ENCODE measurements at places on chromosomes 1 and 21. TPM values are rescaled to one million over a fixed set of nuclear protein-coding genes. Genes with fewer than 3 reads are reported as not detected.

- DNase-seq: no peak
Observed at GRCh38 chr21:42779431-42779861, 99.9 kb downstream of the WDR4 start.

- peak; percentile 92 for DNase-seq
Observed at GRCh38 chr1:244322791-244323521, 128.8 kb downstream of the ADSS2 start.

GRCh38 chr1:53600561-53600960 is 138.4 kb downstream of the GLIS1 start:
- no peak for DNase-seq

GRCh38 chr1:52554756-52555155 is 1.9 kb upstream of the TUT4 start:
- DNase-seq: no peak

- no peak for DNase-seq
Observed at GRCh38 chr1:31822766-31823165, 6.9 kb upstream of the SPOCD1 start.

GRCh38 chr1:42977653-42978052 is 19.0 kb upstream of the SLC2A1 start:
- DNase-seq: no peak

DNA sequence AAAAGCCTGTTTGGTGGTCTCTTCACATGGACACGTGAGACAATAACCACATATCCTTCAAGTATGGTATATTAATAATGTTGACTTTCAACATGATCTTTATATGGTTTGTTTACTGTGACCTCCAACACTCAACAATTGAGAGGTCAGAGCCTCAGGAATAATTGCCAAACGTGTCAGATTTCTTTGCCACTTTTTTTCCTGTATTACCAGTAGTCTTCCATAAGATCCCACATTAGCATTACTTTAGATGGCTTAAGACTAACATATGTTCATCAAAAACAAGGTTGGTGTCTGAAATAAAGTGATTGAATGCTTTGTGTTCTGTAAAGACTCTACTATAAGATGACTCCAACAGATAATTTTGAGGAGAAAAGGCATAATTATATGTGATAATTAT is 118.7 kb upstream of the F3 start:
- no peak for DNase-seq

GRCh38 chr21:29024474-29025327 is at the start of gene USP16:
TSS of gene USP16 (plus strand) at chr21:29024668. CDS start at chr21:29027914, 3,246 bp downstream.
- peak; percentile 100 for DNase-seq

- DNase-seq: no peak
Observed at GRCh38 chr1:159163614-159164228, 7.7 kb upstream of the CADM3 start.

GRCh38 chr1:4301007-4301406 is 353.4 kb upstream of the AJAP1 start:
- no peak for DNase-seq

DNA sequence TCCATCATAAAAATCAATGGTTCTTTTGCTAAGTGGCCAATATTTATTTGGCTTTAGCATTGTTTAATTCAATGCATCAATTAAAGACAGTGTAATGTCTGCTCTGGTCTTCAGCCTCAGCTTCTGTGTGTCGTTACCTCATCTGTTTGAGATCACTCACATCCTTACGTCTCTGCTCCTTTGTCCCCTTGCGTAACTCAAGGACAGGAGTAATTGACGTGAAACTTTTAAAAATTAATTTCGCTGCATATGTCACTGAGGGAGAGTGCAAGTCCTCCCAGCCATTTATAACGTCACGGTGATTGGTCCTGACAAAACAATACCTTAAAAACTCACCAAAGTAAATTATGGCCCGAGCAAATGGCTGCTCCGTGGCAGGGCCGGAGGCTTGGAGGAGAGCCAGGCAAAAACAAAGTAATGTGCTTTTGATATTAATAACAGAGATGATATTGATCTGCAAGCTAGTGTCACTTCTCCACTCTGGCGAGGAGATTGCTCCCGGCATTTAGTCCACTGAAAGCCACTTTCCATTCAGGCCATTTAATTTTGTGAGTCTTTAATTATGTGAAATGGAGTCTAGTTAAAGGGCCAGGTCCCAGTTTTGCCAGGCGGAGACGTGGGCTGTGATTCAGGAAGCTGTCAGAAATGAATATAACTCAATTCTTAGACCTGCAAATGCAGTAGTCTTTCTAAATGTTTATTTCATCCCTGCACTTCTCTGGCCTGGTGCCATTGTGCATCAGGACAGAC is 150.9 kb upstream of the POU3F1 start:
- no peak for DNase-seq

DNA sequence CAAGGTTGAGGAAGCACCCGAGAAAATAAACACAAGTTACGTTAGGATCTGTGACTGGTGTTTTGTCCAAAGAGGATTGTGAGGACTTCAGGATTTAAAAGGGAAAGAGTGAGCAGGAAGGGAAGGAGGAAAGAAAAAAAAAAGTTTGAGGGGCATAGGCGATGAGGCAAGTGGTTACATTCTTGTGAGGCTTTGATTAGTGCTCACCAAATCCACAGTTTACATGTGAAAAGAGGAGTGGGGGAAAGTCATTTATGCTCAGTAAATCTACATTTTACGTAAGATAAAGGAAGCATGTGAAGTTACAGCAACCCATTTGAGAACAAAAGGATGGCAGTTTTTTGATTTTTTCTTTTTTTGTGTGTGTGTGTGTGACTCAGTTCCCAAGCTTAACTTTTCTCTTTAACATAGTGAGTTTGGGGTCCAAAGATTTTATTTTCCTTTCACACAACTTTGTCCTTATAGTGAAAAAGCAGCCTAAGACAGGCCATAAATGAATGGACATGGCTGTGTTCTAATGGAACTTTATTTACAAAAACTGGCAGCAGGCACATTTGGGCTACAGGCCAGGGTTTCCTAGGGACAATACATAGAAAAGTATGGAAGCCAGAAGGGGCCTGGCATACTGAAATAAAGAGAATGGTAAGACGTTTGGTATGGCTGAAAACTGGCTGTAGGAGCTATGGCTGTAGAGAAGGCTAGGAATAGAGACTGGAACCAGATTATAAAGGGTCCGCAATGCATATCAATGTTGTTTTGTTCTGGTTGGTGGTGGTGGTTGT is 121.7 kb downstream of the FGGY start:
- no peak for DNase-seq

DNA sequence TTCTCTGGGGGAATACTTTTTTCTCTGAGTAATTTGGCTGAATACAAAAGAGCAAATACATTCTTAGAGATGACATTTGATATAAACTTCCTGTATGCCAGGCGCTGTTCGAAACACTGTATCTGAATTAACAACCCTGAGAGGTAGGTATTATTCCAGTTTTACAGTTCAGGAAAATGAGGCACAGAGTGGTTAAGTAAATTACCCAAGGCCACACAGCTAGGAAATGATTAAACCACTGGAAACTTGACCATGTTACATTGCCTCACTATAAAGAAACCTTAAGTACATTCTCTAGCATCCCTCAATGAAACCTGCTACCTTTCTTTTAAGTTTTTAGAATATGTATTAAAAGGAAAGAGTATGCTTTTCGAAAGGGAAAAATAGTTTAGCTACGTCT is 54.6 kb downstream of the SMYD2 start:
- no peak for DNase-seq

DNA sequence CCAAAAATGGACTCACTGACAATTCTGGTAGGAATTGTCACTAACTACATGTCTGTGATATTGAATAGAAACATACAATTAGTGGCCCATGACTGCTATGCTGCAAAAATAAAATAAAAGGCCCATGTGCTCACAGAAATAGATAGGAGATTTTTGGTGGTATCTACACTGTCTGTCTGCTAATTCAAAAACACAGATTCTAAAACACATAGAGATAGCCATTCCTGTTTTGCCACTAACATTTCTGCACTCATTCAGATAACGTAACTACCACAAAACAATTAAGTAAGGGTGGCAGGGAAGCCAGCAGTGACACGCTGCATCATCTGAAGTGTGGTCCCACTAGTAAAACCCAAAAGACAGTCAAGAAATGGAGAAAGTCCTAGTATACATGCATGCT is 202.2 kb upstream of the NFIA start:
- no peak for DNase-seq

GRCh38 chr1:9542430-9542829 is 3.2 kb downstream of the SLC25A33 start:
- DNase-seq: no peak

- peak; percentile 51 for DNase-seq
Observed at GRCh38 chr1:188670837-188671236, 1806.8 kb downstream of the BRINP3 start.

GRCh38 chr1:213905344-213905743 is 82.4 kb upstream of the PROX1 start:
- DNase-seq: no peak

DNA sequence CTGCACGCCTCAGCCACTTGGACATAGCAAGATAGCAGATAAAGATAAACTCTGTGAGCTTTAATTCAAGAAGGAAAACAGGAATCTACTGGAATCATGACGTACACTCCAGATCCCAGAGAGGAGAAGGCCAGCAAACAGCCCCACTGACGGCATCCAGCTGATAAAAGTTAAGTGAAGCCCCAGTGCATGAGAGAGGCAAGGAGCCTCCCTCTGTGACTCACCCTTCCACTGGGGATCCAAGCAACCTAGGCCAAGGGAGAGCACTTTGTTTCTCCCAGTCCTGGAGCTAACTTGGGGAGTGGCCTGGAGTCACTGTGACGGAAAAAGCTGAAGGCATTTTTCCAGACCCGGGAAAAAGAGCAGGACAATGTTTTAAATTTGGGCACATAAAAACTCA is 270.0 kb downstream of the AKT3 start:
- no peak for DNase-seq

- no peak for DNase-seq
Observed at GRCh38 chr1:207990455-207990854, 79.5 kb upstream of the CD34 start.

DNA sequence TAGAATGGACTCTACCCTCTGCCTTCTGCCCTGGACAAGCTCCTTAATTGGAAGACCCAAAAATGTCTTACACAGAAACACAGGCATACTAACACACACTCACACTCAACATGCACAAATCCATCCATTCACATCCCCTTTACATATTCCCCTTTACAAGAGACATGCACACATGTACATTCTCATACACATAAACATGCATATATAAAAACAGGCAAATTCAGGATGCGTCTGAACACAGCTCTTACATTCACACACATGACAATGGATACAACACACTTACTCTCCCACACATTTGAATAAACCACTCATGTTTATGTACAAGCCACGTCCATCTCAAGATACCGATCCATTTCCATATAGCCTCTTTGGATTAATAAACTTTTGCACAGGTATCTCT is 84.4 kb downstream of the HMGB4 start:
- DNase-seq: no peak

GRCh38 chr1:117544509-117545109 is 61.2 kb upstream of the TENT5C start:
- no peak for DNase-seq

GRCh38 chr1:9628541-9629444 is 22.7 kb upstream of the PIK3CD start:
- no peak for DNase-seq

GRCh38 chr1:100613817-100614559 is 76.0 kb downstream of the GPR88 start:
- no peak for DNase-seq

DNA sequence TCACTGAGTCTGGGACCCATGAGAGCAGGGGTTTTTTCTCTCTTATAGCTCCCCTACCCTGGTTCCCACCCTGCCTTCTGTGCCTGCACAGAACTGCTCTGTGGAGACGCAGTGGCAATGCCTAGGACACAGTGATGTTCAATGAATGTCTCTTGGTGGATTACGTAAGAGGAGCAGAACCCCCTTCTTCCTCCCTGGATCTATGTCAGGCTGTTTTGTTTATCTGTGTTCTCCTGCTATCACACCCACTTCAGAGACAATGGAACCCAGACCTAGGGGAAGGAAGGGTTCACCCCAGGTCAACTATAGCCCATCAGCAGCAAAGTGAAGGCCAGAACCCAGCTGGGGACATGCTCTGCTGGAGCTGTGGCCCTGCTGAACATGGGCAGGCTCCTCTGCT is 2.0 kb downstream of the HPCAL4 start:
- DNase-seq: no peak

DNA sequence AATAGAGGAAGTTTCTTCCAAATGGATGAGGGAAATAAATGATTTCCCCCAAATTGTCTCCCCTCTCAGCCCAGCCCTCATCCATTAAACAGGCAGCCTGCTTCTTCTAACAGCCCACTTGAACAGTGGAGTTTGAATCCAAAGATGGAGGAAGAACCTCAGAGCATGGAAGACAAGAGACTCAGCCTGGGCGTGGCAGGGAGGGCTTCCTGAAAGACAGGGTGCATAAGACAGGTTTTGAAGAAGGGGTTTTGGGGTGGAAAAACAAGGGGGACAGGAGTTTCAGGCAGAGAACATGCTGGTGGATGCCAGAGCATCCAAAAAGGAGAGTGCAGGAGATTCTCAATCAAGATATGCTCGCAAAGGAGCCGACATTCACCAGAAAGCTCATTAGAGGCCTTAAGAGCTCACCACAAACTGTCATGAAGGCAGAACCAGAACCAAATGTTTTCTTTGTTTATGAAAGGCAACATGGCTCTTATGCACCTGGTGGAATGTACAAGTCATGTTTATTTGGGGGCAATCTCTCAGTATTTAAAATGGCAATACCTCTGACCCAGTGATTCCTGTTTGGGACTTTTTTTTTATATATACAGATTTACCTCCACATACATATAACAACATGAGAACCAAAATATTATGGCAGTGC is 26.5 kb upstream of the TSPEAR start:
- no peak for DNase-seq

DNA sequence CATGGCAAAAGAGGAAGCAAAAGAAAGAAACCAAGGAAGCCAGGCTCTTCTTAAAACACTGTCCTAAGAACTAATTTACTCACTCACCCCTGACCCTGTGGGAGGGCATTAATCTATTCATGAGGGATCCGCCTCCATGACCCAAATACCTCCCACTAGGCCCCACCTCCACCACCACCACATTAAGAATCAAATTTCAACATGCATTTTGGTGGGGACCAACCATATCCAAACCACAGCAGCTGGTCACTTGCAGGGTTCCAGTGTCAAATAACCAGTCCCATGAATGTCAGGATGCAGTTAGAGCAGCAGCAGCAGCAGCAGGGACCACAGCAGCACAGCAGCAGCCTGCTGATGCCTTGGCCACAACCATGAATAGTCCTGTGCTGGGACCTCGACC is 83.8 kb downstream of the ZC3H11B start:
- no peak for DNase-seq

DNA sequence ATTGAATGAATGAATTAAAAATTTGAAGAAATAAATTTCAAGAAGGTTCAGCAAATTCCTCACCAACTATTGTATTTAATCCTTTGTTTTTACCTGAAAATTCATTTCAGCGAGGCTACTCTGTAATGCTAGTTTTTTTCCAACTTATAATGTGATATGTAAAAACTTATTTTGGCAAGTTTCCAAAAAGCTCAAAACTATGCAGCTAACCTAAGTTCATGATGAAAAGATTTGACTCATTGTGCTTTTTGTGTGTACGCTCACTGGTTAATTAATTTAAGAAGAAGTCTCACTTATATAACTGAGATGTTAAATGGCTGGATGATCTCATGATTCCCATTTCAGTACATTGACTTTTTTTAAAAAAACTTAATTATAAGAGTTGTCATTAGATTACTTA is 196.0 kb upstream of the SAMSN1 start:
- DNase-seq: no peak

SUSD4 gene
- total RNA-seq: 11.9 TPM

ZNF593OS gene
- total RNA-seq: not detected

EPHB2 gene
- 14.5 TPM for total RNA-seq

KIF2C gene
- 55.4 TPM for total RNA-seq

KCNJ9 gene
- total RNA-seq: not detected

TDRD5 gene
- total RNA-seq: not detected

TNFRSF9 gene
- 0.41 TPM for total RNA-seq

KRTAP13-2 gene
- total RNA-seq: not detected

TENT5C gene
- total RNA-seq: not detected

ANGPTL1 gene
- not detected for total RNA-seq

Data from Caki2 (cell line).